ENCODE measurements at places on chromosomes 7 and 10.

DNA sequence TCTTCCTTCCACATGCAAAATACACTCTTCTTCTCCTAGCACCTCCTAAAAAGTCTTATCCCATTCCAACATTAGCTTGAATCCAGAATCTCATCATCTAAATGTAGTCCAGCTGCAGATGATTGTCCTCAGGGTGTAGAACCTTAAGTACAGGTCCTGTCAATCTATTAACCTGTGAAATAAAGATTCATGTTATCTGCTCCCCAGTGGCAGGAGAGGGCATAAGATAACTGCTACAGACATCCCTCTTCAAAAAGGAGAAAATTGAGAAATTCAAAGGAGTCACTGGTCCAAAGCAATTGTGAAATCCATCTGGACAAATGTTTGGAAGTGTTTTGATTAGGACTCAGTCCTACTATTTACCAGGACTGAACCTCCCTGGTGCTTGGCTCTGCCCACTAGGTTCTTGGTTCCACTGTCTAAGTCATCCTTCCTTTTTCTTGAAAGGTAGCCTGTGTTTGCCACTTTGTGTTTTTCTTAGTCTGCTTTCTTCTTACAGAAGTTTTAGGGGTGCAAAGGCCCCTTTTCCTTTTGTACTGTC is 96.2 kb downstream of the ADD3 start:
- no peak for DNase-seq
- no peaks in the 10 kb centered on the region for H3K36me3 ChIP-seq
- H3K27ac ChIP-seq, result no peak overlapping the region
- no peak overlapping the region for H3K4me3 ChIP-seq

GRCh38 chr7:114243646-114244045 is 171.0 kb upstream of the FOXP2 start:
- H3K27me3 ChIP-seq, result no peaks in the 10 kb centered on the region
- DNase-seq, result no peak
- H3K4me1 ChIP-seq, result no peaks in the 10 kb centered on the region
- H3K4me3 ChIP-seq, result no peak overlapping the region
- no peak overlapping the region for H3K27ac ChIP-seq

DNA sequence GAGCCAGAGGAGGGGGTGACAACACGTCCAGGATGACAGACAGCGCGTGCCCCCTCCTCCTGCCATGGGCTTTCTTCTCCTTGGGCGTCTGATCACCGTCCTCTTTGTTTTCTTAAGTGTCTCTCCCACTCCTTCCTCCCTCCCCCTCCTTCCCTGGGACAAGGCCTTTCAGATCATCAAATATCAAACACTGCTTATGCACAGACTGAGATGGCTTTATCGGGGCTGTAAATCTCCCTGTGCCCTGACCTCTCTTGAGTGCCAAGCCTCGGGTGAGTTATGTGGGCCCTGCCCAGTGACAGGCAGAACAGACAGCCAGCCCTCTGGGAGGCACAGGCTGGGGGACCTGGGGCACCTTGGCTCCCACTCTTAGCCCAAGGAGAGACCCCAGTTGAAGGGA is 116.4 kb downstream of the C10orf105 start:
- H3K36me3 ChIP-seq, result no peaks in the 10 kb centered on the region
- DNase-seq, result no peak
- no peaks in the 10 kb centered on the region for H3K27me3 ChIP-seq
- peaks cover 3% of the 10 kb centered on the region for H3K4me1 ChIP-seq

DNA sequence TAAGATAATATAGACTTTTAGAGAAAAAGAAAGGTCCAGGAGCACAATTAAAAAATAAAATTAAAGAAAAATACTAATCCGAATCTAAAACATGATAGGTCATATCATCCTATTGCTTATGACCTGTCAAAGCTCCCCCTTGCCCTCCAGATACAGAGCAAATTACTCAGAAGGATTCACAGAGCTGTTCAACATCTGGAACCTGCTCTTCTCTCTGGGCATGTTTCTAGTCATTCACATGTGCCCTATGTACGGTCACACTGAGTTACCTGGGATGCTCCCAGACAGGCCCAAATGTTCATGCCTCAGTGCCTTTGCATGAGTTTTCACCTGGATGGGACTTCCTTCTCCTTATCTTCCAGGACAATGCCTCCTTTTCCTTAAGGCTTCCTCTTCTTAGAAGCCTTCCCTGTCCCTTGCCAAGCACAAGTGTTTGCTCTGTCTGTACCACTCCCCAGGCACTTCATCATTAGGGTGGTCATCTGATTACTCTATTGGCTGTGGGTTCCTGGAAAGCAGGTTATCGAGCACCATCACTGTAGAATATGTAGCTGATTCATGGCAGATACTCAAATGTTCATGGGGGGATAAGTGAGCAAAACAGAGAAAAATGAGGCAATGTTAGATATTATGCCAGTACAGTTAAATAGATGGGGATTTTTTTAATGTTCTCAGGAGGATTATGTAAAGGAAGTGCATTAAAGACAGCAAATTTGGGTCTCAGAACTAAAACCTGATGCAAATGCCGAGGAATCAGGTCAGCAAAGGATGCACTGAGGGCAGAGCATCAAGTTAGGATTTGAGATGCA is 12.0 kb upstream of the AOAH start:
- no peaks in the 10 kb centered on the region for H3K27me3 ChIP-seq
- H3K27ac ChIP-seq, result no peak overlapping the region
- DNase-seq, result no peak
- no peak overlapping the region for H3K4me3 ChIP-seq
- no peaks in the 10 kb centered on the region for H3K36me3 ChIP-seq

- no peak overlapping the region for H3K4me3 ChIP-seq
- H3K4me1 ChIP-seq, result no peaks in the 10 kb centered on the region
- no peaks in the 10 kb centered on the region for H3K27me3 ChIP-seq
- H3K36me3 ChIP-seq, result no peaks in the 10 kb centered on the region
- DNase-seq, result no peak
These were observed 44.4 kb upstream of the ELN start for GRCh38 chr7:73983437-73984164.

DNA sequence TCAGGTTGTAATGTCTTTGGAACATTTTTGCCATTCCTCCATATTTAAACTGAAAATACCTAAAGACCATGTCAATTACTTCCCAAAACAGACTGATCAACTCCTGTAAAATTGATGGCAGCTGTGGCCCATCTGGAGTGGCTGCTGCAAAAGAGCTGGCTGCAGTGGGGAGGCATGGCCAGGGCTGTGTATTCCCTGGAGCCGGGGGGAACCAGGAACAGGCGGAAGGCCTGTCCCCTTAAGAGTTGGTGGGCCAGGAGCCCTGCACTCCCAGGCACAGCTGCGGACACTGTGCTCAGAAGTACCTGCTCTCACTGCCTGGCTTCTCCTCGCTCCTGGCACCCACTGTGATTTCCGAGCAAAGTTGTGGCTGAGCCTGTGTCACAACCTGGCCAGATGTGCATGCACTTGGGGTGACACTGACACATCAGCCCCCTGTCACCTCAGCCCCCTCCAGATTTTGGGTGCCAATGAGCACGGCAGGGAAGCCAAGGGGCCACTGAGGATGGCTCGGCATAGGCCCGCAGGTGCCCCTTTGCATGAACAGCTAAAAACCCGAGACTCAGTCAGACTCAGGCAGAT is 116.1 kb downstream of the DGKB start:
- DNase-seq, result no peak
- H3K4me3 ChIP-seq, result no peak overlapping the region
- H3K27me3 ChIP-seq, result no peaks in the 10 kb centered on the region
- no peaks in the 10 kb centered on the region for H3K36me3 ChIP-seq
- no peaks in the 10 kb centered on the region for H3K4me1 ChIP-seq
